ENCODE measurements at places on chromosomes 16 and 17.

- DNase-seq: no peak
Measured at GRCh38 chr17:21166595-21167210, 39.9 kb downstream of the DHRS7B start.

DNA sequence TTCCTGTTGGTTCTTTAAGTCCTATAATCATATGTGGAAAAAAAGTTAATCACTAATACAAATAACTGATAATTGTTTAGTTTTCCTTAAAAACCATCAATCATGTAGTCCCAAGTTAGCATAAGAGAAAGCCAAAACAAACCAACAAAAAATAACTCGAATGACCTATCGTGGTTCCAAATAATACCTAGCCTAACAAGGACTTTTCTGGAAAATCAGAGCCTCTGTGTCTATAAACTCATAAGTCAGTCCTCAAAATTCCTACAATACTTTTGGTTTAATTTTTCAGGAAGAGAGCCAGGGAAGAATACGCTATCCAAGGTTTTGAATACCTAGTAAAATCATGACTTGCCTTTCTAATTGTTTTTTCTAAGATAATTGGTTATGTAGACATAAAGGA is 975.3 kb upstream of the SOX9 start:
- no peak for DNase-seq

GRCh38 chr17:40209404-40210093 is 9.6 kb upstream of the WIPF2 start:
- peak; percentile 81 for DNase-seq

- no peak for DNase-seq
Measured at GRCh38 chr17:4522661-4523060, 24.0 kb downstream of the SPNS2 start.

DNA sequence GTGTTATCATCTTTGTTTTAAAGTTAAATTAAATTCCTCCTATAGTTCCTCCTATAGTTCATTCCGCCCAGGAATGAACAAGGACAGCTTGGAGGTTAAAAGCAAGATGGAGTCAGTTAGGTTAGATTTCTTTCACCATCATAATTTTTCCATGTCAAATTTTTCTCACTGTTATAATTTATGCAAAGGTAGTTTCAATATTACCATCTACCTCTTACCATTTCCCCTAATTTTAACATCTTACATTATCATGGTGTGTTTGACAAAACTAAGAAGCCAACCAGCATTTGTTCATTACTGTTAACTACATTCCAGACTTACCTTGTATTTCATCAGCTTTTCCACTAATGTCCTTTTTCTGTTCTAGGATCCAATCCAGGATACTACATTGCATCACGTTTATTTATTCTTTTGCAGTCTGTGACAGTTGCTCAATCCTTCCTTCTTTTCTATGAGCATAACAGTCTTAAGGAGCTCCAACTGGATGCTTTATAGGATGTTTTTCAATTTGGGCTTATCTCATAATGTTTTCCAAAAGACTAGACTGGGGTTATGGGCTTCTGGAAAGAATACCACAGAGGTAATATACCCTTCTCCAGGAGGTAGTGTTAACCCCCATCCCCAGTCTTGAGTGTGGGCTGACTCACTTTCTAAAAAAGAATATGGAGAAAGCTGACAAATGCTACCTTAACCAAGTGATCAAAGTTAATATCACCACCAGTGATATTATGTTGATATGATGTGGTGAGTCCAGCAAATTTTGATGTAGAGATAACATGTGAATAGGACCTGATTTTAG is 158.5 kb downstream of the PPM1E start:
- DNase-seq: no peak

DNA sequence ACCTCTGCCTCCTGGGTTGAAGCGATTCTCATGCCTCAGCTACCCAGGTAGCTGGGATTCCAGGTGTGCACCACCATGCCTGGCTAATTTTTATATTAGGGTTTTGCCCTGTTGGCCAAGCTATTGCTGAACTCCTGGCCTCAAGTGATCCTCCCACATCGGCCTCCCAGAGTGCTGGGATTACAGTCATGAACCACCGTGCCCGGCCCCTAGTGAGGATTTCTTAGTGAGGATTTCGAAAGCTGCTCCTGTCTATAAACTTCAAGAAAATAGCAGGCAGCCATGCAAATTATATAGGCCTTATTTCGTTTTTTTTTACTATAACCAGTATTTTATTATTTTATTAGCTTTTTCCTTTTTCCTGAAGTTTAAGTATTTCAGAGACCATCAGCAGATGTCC is 41.6 kb downstream of the EPN2 start:
- no peak for DNase-seq

GRCh38 chr17:29591737-29592608 is 959 bp upstream of the ANKRD13B start:
- DNase-seq: peak; percentile 50

GRCh38 chr16:88508868-88509748 is 56.0 kb downstream of the ZFPM1 start:
- DNase-seq: no peak

- DNase-seq: no peak
Measured at GRCh38 chr17:77951123-77951522, 7.4 kb upstream of the TNRC6C start.

DNA sequence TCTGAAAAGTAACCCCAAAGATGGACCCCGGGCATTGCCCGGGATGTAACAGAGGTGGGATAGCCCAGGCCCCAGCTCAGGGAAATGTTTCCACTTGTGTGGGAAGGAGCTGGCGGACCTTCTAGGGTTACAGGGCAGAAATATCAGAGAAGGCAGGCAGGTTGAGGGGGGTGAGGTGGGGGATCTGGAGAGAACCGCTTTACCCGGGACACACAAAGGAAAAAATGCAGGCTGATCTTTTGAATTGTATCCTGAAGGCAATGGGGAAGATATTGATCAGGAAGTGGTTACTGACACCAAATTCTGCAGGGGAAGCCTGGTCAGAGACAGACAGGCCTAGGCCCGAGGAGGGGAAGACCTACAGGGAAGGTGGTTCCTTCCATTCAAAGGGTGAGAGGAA is 3.5 kb downstream of the SLC47A1 start:
- no peak for DNase-seq

Measured in HFFc6 (cell line).